Activated CD4-positive, alpha-beta T cell treated with anti-CD3 and anti-CD28 coated beads, Interleukin-10, Interleukin-2, amounts not matched to agents 100 ng/mL and 50 ng/mL, durations not matched to agents 16 hours and 8 hours (primary cell): ENCODE measurements at places on chromosomes 3 and 15.

DNA sequence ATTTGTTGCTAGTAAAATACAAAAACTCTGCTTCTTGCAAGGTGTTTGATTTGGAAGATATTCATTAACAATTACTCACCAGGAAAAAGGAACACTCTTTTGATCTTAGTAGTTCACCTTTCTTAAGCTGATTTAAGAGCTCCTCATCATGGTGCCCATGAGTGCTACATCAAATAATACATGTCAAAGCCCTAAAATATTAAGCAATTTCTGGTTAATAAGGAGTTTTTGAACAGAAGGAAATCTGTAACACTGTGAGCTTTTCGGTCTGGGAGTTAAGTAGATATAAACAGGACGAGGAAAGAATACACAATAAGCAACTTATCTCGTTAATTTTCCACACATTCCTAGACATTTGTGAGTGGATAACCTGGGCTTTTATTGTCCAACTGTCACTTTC, 83.9 kb upstream of the DCBLD2 start:
- no peak for DNase-seq

GRCh38 chr15:47422881-47423665, 294.2 kb upstream of the SEMA6D start:
- DNase-seq: no peak

GRCh38 chr3:58170376-58170775, 40.4 kb downstream of the DNASE1L3 start:
- no peak for DNase-seq

GRCh38 chr3:114857299-114857701, 289.8 kb downstream of the ZBTB20 start:
- no peak for DNase-seq

DNA sequence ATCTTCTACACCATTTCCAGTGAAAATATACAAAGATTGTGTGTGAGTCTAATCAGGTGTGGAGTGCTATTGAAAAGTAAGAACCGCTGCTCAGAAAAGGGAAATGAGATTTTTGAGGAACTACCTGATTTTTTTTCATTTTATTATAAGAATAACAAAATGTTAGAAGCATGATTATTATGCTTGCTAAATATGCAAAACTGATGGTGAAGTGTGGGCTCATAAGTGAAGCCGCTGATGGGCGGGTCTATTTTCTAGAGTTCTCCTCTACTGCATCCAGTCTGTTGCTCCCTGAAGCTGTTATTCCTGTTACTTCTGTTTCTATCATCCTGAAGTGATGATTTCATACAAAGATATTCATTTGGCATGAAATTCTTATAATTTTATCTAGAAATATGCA, 612.0 kb downstream of the CADM2 start:
- no peak for DNase-seq

DNA sequence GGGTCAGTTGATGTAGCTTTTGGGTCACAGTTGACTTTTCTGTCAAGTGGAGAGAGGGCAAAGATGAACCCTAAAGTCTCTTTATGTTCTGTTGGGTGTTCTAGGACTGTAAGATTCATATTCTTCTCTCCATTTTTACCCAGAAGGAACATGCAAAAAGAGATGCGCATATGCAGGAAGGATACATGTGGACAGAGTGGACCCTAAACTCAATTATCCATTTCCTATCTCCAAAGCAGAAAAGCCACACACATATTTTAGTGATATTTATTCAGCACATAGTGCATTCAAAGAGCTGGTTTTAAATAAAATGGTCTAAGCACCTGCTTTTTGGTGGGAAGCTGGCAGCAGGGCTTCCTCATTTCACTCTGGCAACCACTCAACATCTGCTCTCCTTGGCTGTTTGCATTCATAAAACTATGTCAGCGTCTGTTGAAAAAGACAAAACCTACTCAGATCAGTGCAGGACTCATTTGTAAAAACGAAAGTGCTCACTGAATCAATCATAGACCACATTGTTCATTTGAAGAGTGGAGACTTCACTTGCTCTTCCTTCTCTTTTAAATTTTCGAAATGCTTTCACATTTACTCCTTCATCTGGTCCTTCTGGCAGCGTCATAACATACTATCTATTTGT, 96.6 kb downstream of the SEMA6D start:
- peak; percentile 85 for DNase-seq

GRCh38 chr15:32775103-32775502, 57.3 kb downstream of the GREM1 start:
- no peak for DNase-seq

DNA sequence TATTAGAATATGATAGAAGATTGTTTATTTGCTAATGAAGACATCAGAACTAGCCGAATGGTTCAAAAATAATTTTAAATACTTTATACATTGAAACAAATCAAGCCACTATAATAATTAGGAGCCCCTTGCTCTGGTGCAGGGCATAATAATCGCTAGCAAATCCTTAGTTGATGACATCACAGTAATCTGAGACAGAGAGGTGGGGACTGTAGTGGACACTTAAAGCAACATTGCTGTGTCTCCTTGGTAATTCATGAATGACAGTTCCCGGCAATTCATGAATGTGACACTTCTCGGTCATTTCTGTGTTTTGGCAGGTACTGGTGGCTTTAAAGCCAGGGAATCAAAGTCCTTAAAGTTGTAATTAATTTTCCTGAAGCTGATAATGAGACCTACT, 114.3 kb downstream of the PPM1L start:
- DNase-seq: no peak

- DNase-seq: no peak
These were observed 56.9 kb downstream of the CEP152 start for GRCh38 chr15:48754011-48754410.

DNA sequence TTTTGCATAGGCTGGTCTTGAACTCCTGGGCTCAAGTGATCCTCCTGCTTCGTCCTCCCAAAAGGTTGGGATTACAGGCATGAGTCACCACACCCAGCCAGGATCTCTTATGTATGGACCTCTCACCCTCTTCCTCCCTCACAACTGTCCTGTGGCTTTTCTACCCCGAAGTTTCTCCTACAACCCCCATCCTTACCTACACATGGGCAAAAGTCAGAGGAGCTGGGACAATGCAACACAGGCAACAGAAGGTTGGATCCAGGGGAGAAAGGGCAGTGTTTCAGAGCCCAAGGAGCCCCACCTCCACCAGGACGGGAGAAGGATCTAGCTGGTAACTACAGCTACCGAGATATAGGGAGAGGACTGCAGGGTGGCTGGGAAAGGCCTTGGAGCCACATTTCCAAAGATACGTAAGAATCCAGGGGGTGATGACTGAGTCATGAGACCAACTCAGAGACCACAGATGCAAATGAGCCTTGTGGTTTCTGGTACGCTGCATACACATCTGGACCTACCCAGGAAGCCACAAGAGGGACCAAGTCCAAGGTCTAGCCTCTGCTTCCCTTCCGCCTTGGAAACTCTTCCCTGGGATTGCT, 13.6 kb downstream of the IGDCC4 start:
- DNase-seq: no peak
